ENCODE measurements at places on chromosomes 6 and 20.

DNA sequence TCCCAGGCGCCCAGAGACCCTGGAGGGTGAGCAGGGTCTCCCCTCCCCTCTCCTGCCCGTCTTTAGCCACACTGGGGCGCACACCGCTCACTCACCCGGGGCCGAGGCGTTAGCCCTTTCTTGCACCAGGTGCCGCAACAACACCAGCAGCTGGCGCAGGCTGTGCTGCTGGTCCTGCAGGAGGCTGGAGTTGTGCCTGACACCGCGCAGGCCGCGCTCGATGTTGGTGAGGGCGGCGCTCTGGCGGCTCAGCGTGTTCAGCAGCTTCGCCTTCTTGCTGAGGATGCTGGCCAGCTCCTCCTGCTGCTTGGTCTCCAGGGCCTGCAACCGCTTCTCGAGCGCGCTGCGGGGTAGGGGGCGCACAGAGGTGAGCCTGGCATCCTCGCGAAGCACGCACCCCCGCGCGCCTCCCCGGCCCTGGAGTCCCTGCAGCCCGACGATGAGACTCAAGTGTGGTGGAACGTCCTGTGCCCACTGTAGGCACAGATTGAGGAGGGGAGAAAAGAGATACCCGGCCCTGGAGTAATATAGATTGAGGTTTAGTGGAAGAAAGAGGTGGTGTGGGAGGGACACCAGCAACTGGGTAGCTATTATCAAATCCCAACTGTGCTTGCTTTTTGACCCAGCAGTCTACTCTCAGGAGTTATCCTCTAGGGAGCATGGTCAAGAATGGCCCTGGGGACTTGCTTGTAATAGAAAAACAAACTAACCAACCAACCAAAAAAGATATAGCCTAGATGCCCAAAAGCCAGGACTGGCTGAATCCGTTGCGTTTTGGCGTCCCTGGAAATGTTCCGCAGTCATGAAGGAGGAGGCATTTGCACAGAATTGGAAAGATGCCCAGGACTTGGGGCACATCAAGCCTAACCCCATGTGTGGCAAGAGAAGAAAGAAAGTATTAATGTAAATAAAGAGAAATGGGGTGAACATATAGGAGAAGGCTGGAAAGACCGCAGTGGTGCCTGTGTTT lies 30.9 kb downstream of the ANGPT4 start:
- no peak for DNase-seq

DNA sequence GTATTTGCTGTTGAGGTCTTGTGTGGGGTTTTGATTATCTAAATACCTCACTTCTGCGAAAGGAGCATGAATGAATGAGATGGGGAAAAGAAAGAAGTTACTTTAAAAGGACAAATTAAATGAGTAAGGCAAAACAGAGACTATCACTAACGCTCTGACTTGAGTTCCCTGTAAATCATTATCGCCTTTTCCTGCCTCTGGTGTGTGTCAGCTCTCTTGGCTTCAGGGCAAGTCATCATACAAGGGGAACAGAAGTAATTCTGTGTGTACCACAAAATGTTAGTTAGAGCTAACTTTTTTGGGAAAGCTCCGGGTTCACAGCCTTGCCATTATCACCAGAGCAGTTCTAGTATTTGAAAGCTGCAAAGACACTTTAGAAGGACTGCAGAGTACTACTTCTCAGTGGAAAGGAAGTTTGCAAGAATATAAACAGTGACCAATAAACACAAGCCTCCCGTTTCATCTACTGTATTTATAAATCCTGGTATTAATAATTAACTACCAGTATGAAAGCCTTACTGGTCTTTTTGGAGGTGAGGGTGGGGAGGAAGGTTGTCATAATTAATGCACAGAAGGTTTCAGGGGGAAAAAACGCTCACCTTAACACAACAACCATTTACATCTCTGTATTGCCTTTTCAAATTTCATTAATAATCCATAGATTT lies 1.2 kb downstream of the DZANK1 start:
- DNase-seq, result no peak

GRCh38 chr6:119264854-119265397 lies 84.6 kb downstream of the MAN1A1 start:
- DNase-seq, result no peak

- DNase-seq, result no peak
Observed at GRCh38 chr6:70412252-70413113, 825 bp upstream of the FAM135A start.

GRCh38 chr6:150641398-150642139 lies 41.9 kb downstream of the PLEKHG1 start:
- no peak for DNase-seq

DNA sequence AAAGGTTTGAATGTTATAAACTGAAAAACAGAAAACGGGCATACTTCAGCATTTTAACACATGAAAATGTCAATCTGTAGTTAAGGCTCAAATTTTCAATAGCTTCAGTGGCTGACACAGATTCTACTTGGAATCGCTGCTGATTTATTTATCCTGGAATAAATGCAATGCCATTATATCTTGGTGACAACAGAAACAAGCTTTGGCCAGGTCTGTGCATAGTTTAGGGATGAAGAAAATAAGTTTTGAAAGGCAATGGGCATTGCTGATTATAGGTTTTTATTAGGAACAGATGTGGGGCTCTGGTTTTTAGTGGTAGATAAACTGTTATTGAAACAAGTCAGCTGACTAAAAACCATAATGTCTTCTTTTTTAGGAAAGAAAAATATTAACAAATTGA lies 96.8 kb upstream of the SOX4 start:
- DNase-seq, result no peak

DNA sequence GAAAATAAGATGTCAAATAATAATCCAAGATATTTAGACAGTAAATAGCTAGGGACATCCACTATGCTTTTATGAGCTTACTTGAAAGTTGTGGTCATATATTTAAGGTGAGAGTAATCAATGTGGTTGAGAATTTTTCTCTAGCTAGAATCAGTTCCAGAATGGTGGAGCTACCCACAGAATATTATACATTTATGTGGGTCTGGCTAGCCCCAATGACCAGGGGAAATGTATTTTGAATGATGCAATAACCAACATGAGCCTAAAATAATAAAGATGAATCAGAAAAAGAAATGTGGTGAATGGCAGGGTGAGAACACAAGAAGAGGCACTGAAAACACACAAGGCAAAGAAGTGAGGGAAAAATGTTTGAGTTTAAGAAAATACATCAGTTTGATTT lies 325.7 kb downstream of the TBC1D32 start:
- DNase-seq, result no peak

DNA sequence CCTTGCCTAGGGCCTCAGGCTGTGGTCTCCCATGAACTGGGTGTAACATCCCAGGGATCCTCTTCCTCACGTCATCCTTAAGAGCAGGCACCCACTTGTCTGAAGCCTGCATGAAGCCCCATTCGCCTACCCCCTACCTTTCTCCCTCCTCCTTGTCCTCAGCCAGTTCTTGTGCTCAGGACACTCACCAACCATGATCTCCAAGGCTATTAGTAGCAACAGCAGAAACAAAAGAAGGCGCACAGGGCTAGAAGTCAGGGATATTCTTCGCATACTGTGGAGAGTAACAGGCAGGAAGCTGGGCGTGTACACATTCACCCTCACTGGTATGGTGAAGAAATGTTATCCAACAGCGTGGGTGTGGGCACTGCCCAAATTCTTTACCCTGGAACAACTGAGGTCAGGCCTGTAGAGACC lies 7.3 kb downstream of the RAET1E start:
- no peak for DNase-seq

DNA sequence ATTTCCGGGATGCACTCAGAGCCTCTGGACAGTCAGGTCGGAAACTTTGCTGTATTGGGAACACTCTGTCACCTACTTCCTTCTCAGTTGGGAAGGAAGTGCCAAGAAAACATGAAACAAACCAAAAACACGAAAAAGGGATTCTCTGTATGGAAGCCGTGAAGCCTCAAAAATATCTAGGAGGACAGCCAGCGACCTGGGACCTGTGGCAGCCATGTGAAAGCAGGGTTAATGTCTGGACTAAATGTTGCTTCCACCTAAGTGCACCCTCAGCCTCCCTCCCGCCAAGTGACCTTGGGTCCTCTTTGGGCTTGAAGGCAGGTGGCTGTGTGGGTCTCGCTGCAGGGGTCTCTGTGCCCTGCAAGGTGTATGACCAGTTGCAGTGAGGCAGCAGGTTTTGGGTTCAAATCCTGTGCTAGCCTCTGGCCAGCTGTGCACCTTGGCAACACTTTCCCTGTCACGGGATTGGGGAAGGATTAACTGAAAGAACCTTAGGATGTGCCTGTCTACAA lies 851 bp downstream of the MAVS start:
- DNase-seq, result no peak

DNA sequence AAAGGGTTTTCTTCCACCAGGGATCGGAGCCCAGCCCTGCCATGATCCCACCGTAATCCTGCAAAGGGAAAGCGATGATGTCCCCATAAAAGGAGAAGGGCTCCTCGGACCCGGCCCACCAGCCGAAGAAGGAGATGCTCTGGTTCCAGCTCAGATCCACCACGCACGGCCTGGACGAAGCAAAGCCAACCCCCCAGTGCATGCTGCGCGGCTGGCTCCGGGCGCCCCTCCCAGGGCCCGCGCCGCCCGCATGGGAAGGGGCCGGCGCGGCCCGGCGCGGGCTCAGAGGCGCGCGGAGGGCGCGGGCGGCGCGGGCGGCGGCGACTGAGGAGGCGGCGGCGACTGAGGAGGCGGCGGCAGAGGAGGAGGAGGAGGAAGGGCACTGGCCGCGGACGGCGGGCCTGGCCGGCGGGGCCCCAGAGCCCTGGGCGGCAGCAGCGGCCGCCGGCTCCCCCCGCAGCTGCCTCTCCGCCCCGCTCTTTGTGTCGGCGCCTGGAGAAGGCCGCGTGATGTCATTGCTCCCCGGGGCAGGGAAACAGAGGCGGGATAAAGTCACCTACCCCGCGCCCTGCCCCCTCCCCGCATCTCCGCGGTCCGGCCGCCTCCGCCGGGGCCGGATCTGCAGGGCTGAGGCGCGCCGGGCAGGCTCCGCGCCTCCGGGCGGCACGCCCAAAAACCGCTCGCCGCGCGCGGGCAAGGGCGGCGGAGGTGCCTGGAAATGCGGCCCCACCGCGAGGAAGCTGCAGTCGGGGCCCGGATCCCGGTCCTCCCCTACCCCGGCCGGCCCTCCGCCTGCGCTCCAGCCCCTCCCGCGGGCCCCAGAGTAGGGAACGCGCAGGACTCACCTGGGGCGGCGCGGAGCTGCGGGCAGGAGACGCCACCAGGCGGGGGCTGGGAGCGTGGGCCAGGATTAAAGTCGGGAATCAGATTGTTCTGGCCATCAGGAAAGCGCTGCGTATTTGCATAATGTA lies at the start of gene FAXC:
TSS of gene FAXC (minus strand) at position 504 of the 971 bp plus-strand sequence. CDS start at position 202, 302 bp downstream.
- DNase-seq, result no peak

DNA sequence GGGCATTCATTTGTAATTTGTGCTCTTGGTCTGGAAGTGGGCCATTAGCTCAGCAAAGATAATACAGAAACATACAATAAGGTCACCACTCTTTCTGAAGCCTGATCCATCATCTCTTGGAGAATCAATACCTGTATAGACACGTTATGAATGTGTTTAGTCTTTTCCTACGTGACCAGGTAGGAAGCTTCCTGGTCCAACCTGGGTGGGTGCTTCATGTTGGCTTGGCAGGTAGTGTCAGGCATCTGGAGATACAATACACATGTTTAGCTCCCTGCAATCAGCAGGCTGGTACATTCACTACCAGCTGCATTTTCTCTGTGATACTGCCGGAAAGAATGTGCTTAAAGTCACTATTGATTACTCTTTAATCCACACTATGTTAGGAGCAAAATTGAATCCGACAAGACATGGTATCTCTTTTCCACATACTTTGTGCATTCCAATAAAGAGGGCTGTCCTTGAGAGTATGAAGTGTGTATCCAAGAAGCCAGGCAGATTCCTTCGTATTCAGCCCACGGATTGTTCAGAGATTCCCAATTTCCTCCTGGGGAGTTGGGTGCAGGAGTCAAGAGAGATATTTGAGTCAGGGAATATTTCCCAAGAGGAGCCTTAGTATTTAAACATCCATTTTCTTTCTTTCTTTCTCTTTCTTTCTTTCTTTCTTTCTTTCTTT lies 49.9 kb upstream of the RANBP9 start:
- DNase-seq, result no peak

DNA sequence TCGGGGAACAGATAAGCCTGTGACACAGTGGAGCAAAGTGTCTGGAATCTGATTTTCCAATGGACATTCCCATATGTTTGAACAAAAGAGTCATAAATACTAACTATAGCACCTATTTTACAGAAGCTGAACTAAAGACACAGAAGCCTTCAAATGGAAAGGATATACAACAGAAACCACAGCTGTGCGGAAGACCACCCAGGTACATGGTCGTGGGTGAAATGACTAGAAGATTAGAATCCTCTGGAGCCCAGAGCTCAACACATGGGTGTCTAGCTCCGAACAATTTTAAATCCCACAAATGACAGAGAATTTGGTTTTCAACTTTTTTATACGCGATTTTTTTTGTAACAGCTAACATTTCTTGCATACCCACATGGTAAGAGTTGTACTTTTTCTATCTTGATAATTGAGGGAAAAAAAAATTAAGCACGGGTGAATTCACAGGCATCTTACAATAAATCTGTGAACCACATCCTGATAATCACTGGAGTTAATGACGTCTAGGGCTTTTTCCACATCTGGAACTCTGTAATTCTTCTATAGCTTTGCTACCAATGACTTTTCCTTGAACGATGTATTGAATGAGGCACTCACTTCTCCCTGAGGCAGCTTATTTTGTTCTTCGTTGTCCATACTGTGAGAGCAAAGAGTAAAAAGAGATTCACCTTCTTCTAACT lies 271.1 kb upstream of the AGPAT4 start:
- DNase-seq, result no peak

DNA sequence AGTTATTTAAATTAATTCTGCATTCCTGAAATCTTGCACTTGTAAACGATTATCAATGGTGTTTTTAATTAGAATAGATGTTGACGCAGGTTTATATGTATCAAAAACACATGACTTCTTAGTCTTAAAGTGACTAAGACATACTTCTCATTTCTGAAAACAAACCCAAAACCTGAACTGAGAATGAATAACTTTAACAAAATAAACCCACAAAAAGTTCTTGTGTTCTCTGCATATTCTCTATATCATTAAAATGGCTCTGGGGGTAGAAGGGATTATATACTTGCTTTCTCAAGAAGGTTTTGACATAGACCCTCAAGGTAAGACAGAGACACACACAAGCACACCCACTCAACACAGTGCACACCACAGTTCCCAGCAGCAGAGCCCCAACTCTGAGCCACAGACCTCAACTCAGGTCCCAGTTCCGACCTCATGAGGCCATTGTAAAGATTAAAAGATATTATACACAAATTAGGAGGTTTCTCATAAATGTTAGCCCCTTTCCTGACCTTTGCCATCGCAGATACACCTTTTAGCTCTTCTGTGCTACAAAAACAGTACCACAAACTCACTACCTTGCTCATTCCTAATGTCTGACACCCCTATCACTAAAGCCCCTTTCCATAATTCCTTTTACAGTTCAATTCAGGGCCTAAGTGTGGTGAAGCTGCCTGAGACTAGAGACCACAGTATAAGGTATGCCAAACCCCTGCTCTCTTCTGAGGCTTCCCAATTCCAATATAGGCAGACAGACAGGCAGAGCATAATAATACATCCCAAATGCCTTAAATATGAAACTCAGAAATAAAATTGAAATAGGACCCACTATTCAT lies 267.8 kb downstream of the PTPRK start:
- DNase-seq, result no peak

GRCh38 chr6:95383878-95384277 lies 193.5 kb upstream of the MANEA start:
- no peak for DNase-seq

- no peak for DNase-seq
Observed at GRCh38 chr6:149728499-149729234, 10.8 kb upstream of the LATS1 start.
